ENCODE measurements at places on chromosomes 7 and 10. TPM values are rescaled to one million over a fixed set of nuclear protein-coding genes. Genes with fewer than 3 reads are reported as not detected.
A peak's percentile ranks its signal among the peaks of the same experiment; 100 is the strongest.

Gene LMBR1
- 69.1 TPM for total RNA-seq

Gene CAV1
- total RNA-seq: 16.0 TPM

Gene MYL10
- total RNA-seq: not detected

Gene PTN
- total RNA-seq: 20.1 TPM

Gene GHRHR
- not detected for total RNA-seq

- no peaks in the 10 kb centered on the region for H3K4me1 ChIP-seq
- H3K36me3 ChIP-seq: no peaks in the 10 kb centered on the region
- H3K27me3 ChIP-seq: no peaks in the 10 kb centered on the region
- DNase-seq: no peak
- H3K4me3 ChIP-seq: no peak overlapping the region
- no peak overlapping the region for H3K27ac ChIP-seq
Observed at GRCh38 chr7:3067606-3068380, 24.1 kb upstream of the CARD11 start.

GRCh38 chr10:124222988-124223710, 129.8 kb upstream of the CHST15 start:
- H3K36me3 ChIP-seq: no peaks in the 10 kb centered on the region
- DNase-seq: no peak
- H3K27ac ChIP-seq: no peak overlapping the region
- no peak overlapping the region for H3K4me3 ChIP-seq

- no peak for DNase-seq
- no peak overlapping the region for H3K27ac ChIP-seq
- no peaks in the 10 kb centered on the region for H3K36me3 ChIP-seq
- H3K4me1 ChIP-seq: no peaks in the 10 kb centered on the region
- H3K4me3 ChIP-seq: no peak overlapping the region
- H3K27me3 ChIP-seq: no peaks in the 10 kb centered on the region
Observed at GRCh38 chr10:91422915-91423314, 12.8 kb downstream of the HECTD2 start.

DNA sequence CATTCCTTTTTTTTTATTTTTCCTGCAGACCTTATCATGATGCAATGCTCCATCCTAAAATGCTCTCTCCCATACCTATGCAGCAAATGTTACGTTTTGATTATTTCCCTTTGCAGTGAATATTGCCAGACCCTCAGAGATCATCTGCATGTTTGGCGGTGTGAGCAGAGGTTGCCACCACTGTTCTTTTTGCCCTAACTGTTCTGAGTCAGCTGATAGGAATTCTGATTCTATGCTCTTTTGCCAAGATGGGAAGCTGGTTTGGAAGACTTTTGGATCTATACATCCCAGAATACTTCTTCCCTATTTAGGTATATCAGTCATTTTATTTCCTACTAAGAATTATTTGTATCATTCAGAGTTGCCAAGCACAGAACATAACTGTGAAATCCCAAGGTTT, 130.5 kb downstream of the KLF6 start:
- H3K36me3 ChIP-seq: no peaks in the 10 kb centered on the region
- H3K27ac ChIP-seq: no peak overlapping the region
- H3K4me1 ChIP-seq: no peaks in the 10 kb centered on the region
- DNase-seq: no peak
- H3K27me3 ChIP-seq: no peaks in the 10 kb centered on the region

GRCh38 chr7:34062826-34063225, 157.5 kb downstream of the BMPER start:
- DNase-seq: no peak
- peaks cover 63% of the 10 kb centered on the region for H3K4me1 ChIP-seq
- H3K36me3 ChIP-seq: no peaks in the 10 kb centered on the region
- no peak overlapping the region for H3K27ac ChIP-seq

DNA sequence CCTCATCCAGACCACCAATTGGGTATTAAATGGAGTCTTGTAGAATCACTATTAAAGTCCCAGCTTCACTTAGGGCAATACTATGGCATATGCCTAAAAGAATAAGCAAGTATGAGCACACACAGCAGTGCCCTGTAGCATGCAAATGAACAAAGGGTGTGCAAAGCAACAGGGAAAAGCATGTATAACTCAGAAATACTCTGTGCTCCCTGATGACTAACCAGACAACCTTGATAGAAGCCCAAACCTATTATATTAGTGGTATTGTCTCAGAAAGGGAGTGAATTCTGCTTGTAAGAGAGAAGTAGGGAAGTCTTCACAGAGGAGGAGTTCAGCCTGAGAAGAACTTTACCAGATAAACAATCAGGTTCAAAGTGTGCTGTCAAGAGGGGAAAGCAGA, 131.2 kb downstream of the DGKI start:
- H3K36me3 ChIP-seq: no peaks in the 10 kb centered on the region
- H3K27me3 ChIP-seq: no peaks in the 10 kb centered on the region
- peaks cover 11% of the 10 kb centered on the region for H3K4me1 ChIP-seq

GRCh38 chr7:66542528-66543269, 86.0 kb upstream of the KCTD7 start:
- no peaks in the 10 kb centered on the region for H3K36me3 ChIP-seq
- no peak for DNase-seq

DNA sequence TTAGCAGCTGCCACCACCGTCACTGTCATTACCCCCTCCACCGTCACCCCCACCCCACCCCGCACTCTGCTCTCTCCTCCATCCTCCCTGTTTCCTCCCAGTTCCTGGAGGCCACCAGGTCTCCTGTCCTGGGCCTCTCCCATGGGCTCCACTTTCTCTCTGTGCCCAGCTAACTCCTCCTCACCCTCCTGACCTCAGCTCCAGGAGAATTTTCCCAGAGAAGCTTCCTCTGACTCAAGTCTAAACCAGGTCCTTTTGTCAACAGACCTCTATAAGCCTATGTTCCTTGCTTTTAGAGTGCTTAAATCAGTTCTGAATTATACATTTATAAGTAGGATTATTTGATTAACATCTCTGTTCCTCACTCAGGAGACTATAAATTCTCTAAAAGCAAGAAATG, 150.0 kb downstream of the ARHGAP12 start:
- H3K27ac ChIP-seq: no peak overlapping the region
- DNase-seq: no peak
- no peak overlapping the region for H3K4me3 ChIP-seq
- H3K27me3 ChIP-seq: no peaks in the 10 kb centered on the region

DNA sequence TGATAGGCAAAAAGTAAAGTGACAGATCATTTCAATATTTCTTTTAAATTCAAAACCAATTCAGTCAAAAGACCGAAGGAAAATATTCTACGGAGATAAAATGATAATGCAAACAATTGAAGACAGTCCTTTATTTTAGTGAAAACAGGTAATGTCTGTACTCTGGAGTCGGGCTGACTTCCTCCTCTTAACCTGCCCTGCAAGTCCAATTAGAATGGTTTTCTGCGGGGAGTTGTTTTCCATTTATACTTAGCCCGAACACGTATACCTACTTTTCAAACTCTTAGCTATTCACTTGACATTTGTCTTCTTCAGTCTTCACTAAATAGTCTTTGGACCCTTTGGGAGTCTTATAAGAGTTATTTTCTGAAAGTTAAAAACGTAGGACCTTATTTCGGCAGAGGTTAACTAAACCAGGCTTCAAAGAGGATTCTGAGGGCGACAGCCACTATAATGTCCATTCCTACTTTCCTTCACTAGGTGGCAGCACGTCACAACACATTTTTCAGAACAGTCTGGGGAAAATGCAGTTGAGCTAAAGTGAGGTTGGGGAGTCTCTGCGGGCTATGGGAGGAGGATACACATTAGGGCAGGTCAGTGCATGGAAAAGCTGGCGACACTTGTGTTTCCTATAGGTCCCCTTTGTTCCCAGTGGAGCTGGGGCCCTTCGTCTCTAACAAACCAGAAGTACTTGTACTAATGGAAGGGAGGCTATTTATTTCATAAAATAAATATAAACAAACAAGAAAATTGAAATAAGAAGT, 472.0 kb downstream of the KCNMA1 start:
- H3K27me3 ChIP-seq: no peaks in the 10 kb centered on the region
- H3K27ac ChIP-seq: no peak overlapping the region
- H3K4me1 ChIP-seq: no peaks in the 10 kb centered on the region
- H3K36me3 ChIP-seq: no peaks in the 10 kb centered on the region

DNA sequence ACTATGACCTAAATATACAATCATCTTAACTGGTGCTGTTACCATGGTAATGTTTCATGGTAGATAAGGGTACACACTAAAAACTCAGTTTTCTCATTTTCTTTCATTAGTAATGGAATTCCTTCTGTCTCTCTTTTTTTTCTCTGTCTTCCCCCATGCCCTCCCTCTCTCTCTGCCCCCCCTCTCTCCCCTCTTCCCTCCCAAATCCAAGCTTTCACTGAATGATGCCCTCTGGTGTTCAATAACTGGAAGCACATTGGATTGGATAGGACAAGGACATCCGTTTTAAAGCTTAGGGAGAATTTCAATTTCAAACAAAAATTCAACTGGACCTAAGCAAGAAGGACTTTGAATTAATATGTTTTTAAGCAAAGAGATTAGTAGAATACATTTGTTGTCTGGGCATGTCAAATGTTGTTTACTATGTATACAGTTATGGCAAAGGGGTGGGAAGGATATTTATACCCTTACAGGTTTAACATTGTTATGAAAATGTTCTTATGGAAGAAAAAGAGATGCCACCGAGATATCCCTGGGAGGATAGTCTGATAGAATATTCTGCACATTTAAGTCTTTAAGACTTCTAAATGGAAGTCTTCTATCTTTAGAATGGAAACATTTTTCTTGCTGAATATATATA, 6.1 kb downstream of the CHRM2 start:
- peaks cover 47% of the 10 kb centered on the region for H3K27me3 ChIP-seq
- no peak overlapping the region for H3K27ac ChIP-seq
- H3K4me3 ChIP-seq: no peak overlapping the region

DNA sequence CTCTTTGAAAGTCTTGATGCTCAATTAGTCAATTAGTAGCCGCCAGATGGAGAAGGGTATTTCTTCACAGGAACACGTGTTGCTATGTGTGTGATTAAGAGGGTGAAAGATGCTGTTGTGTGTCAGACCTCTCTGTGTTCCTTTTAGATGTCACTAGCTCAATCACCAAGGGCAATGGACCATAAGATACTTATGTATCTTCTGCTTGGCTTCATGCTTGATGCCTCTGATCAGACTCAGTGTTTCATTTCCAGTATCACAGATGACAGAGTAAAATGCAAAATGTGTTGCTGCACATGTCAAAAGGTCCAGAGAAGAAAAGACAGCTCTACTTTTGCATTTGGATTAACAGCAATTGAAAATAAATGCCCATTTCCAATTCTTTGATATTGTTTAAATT, 865.9 kb downstream of the CNTNAP2 start:
- DNase-seq: no peak
- H3K27ac ChIP-seq: no peak overlapping the region
- H3K36me3 ChIP-seq: no peaks in the 10 kb centered on the region
- H3K4me3 ChIP-seq: no peak overlapping the region
- no peaks in the 10 kb centered on the region for H3K4me1 ChIP-seq

DNA sequence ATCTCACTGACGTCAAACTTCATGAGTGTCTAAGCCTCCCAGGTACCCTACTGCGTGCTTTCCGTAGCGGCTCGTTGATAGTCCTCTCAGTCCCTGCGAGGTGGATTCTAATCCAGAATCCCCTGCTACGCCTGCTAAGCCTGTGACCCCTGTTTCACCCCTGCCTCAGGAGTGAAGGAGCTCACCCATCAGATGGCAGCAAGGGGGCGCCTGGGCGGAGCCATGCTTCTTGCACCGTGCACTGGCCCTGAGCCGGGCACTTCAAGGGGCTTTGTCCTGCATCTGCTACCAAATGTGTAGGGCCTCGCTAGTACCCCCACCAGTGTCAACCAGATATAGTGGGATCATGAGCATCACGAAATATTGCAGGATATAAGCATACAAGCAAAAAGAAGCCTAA, 918 bp upstream of the STRA8 start:
- H3K27me3 ChIP-seq: no peaks in the 10 kb centered on the region
- H3K27ac ChIP-seq: no peak overlapping the region
- H3K36me3 ChIP-seq: no peaks in the 10 kb centered on the region
- H3K4me3 ChIP-seq: no peak overlapping the region
- DNase-seq: peak; percentile 70

DNA sequence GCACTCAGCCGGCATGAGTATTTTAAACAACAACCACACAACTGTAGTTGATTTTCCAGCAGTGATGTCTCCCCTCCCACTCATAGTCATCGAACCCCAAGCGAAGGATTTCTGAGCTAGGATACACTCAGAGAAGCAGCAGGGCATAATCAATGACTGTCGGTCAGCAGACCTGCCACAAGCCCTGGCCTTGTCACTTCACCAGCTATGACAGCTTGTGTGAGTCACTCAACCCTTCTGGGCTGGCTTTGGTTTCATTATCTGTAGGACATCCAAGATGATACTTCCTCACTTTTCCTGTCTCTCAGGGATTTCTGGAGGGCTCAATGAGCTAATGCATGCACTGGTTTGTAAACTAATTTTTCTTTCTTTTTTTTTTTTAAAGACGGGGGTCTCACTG, 22.0 kb upstream of the UBE3C start:
- H3K4me1 ChIP-seq: no peaks in the 10 kb centered on the region
- no peaks in the 10 kb centered on the region for H3K27me3 ChIP-seq
- H3K4me3 ChIP-seq: no peak overlapping the region
- no peaks in the 10 kb centered on the region for H3K36me3 ChIP-seq

DNA sequence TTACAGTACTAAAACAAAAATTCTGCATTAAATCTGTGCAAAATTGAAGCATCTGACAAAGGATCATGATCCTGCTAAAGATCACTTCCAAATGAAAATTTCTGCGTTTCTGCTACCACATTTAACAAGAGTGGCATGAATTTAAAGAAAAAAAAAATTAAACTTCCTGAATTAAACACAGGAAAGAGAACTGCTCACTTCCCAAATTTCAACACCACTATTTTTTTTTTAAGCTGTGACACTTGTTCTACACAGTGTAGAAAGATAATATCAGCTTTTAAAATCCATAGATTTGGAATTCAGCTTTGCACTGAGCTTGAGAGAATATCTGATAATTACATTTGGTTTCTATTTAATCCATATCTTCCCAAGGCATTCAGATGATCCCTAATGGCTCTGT, 73.6 kb downstream of the EPC1 start:
- H3K4me1 ChIP-seq: no peaks in the 10 kb centered on the region
- DNase-seq: no peak
- no peak overlapping the region for H3K27ac ChIP-seq
- H3K27me3 ChIP-seq: no peaks in the 10 kb centered on the region
- peaks cover 19% of the 10 kb centered on the region for H3K36me3 ChIP-seq
- H3K4me3 ChIP-seq: no peak overlapping the region

- H3K27me3 ChIP-seq: no peaks in the 10 kb centered on the region
- no peak overlapping the region for H3K4me3 ChIP-seq
- DNase-seq: peak; percentile 88
- H3K27ac ChIP-seq: no peak overlapping the region
- no peaks in the 10 kb centered on the region for H3K4me1 ChIP-seq
Observed at GRCh38 chr10:84665883-84666463, 337.6 kb downstream of the CCSER2 start.

- H3K27me3 ChIP-seq: no peaks in the 10 kb centered on the region
- peaks cover 13% of the 10 kb centered on the region for H3K4me1 ChIP-seq
- no peak overlapping the region for H3K4me3 ChIP-seq
- no peak for DNase-seq
- no peaks in the 10 kb centered on the region for H3K36me3 ChIP-seq
- no peak overlapping the region for H3K27ac ChIP-seq
Observed at GRCh38 chr7:90689260-90689659, 93.1 kb downstream of the CDK14 start.

- H3K27me3 ChIP-seq: no peaks in the 10 kb centered on the region
- no peaks in the 10 kb centered on the region for H3K36me3 ChIP-seq
- no peak for DNase-seq
- H3K4me3 ChIP-seq: no peak overlapping the region
- H3K4me1 ChIP-seq: peaks cover 4% of the 10 kb centered on the region
- no peak overlapping the region for H3K27ac ChIP-seq
Observed at GRCh38 chr7:2493205-2494164, 17.3 kb upstream of the GRIFIN start.

GRCh38 chr10:92851003-92851402, 2.7 kb downstream of the EXOC6 start:
- no peak overlapping the region for H3K27ac ChIP-seq
- H3K36me3 ChIP-seq: no peaks in the 10 kb centered on the region
- H3K4me3 ChIP-seq: no peak overlapping the region
- DNase-seq: no peak
- peaks cover 13% of the 10 kb centered on the region for H3K4me1 ChIP-seq

Data from GM23338 (cell line).